ENCODE measurements at places on chromosomes 6 and 20.

DNA sequence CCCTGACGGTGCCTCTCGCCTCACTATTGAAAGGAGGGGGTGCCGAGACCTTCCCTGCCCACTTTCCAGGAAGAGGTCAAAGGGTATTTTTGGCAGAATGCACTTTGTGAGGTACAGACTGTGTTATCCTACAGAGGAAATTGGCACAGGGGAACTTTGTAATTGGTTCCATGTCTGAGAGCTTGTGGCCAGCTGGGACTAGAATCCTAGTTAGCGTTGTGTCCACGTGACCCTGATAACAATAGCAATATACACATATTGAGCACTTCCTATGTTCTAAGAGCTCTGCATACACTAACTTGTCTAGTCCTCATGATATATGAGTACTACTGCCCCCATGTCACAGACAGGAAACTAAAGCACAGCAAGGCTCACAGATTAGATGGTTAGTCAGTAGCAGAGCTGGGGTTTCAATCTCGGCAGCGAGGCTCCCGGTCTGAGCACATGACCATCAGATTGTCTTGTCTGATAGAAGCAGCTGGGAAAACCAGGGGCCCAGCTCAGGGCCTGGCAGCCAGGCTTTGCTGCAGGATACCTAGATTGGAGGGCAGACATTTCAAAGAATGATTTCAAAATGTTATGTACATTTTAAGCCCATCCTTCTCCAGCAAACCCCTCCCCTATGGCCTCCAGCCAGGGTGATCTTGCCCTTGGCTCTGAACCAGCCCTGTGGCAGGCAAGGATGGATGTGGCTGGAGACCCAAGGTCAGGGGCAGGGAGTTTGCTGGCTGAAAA lies 1.4 kb downstream of the MAPK13 start:
- no peak for DNase-seq

GRCh38 chr6:111838749-111839484 lies 34.3 kb downstream of the FYN start:
- DNase-seq = no peak

- DNase-seq = no peak
These were observed 5.3 kb upstream of the EPPIN start for GRCh38 chr20:45552456-45552855.

DNA sequence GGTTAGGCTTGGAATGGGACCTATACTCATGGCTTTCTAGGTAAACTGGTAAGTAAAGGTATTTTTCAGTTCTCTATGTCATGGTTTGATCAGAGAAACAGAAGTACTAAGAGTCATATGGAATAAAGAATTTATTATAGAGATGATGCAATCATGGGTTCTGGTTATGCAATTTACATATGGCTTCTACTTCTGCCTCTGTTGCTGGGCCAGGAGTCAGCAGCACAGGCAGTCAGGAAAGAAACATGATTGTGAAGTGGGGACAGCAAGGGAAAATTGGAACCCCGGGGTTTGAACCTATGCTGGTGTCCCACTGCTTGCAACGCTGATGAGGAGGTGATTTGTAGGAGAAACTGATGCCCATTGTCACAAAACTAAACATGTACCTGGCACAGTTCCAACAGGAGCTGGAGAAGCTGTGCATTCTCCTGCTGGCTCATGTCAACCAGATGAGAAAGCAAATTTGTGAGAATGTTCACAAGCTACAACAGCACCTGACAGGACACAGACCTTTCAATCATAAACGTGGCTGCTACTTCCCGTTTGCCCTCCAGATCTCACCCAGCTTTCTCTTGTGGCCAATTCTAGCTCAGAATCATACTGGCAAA lies 887.1 kb downstream of the TFAP2A start:
- no peak for DNase-seq

GRCh38 chr20:1334761-1335160 lies 5.8 kb upstream of the SDCBP2 start:
- no peak for DNase-seq

DNA sequence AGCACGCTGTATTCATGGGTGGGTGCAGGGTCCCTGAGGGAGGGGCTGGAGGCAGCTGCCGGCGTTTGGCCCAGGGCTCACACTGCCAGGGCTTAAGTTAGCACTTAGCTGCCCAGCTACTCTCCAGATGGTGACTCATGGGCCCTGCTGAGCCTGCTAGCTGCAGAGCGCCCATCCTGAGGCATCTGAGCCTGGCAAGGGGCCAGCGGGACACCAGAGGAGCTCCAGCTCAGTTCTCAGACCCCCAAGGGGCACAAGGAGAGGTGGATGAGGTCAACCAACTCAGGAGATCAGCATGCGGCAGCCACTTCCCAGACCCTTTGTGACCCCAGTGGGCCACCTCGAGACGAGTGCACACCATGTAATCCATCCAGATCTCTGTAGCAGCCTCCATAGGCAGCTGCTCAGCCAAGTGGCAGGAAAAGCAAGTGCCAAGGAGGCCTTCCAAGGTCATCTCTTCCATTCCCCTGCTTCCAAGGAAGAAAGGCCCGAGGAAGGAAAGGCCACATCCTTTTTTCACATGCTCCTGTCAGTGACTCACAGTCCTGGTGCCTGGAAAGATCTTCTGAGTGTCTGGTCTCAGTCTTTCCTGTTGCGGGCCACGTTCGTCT lies 35.3 kb downstream of the FOXP4 start:
- DNase-seq = no peak

- DNase-seq = no peak
These were observed 1004.9 kb upstream of the ADGRB3 start for GRCh38 chr6:67630146-67630545.

DNA sequence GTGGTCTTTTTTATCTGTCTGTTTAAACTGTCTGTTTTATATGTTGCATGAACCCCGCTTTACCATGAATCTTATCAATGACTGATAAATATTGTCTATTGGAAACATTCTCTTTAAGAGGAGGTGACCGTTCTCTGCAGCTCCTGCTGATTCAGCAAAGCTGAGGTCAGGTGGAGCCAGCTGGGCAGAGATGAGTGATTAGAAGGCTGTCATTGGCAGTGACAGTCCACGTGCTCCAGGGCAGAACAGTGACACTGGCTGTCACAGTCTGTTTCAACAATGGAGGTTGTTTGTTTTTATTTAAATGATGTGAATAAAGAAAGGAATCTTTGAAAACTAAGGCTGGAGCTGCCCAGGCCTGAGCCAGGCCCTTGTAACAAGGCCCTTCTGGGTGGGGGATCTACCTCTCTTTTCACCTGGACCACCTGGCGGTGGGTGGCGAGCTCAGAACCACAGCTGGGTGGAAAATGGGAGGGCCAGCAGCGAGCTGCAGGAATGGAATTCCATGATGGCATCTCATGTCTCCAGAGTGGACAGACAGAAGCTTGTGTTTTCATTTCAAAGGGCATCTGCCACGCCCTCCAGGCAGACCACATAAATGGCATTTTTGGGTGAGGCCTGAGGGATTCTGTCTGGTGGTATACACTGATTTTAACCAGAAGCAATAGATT lies 12.6 kb downstream of the SYNJ2 start:
- DNase-seq = no peak

GRCh38 chr20:62896526-62896925 lies 29.8 kb downstream of the DIDO1 start:
- peak; percentile 62 for DNase-seq

DNA sequence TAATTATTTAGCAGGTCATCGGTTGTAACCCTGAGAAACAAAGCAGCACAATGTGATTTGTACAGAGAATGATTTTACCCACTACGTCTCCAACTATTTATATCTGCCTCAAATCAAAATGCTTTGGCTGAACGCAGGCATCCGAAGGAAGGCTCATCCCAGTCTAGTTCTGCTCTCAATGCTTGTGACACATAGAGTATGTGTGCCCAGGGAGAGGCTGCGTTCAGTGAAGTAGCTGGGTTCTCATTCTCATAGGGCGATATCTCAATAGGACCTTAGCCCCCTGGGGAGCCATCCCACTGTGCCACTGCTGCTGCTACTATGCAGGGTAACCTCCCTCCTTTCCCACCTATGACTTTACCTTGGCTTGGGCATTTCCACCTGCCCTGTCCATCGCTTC lies 407 bp downstream of the GABRR2 start:
- no peak for DNase-seq

DNA sequence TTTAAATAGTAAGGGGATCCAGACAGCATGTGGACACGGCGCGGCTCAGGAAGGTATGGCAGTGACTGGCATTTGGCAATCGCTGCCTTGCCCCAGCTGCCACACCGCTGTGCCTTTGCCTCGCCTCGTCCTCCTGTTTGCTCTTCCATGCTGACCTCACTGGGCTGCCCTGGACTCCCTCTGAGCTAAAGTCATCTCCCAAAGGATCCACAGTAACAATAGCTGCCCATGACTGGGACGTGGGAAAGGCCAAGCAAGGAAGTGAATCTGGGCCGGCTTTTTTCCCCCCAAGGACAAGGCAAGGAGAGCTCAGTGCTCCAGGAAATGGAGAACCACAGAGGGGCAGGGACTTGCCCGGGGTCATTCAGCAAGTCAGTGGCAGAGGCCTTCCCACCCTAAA lies 48.1 kb downstream of the JPH2 start:
- no peak for DNase-seq

DNA sequence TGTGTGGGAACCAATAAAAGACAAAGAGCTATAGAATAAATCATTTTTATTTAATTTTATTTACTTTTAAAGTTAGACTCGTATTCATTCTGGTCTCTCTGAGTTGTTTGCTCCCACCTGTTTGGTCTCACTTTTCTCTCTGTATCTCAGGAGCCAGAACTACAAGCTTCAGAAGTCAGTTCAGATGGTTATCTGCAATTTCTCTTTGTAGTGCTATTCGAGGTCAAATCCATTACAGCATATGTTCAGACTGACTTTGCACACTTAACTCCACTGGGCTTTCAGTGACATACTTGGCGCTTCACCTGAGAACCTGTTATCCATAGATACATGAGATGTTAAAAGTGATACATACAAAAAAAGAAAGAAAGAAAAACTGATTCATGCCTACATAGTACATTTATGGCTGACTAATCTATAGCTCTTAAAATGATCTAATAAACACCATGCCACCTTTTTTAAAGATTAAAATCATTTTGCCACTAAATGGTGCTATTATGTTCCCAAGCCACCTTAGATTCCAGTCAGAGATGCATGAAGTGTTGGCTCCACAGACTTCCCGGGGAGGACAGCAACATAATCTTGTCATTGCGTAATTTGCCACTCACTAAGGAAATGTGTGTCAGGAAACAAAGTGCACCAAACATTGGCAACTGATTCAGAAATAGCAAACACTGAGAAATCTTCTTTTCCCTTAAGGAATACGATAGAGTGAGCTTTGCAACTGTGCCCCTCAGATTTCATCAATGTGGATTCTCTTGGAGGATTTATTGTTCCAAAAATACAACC lies 396.7 kb downstream of the HACE1 start:
- DNase-seq = no peak

DNA sequence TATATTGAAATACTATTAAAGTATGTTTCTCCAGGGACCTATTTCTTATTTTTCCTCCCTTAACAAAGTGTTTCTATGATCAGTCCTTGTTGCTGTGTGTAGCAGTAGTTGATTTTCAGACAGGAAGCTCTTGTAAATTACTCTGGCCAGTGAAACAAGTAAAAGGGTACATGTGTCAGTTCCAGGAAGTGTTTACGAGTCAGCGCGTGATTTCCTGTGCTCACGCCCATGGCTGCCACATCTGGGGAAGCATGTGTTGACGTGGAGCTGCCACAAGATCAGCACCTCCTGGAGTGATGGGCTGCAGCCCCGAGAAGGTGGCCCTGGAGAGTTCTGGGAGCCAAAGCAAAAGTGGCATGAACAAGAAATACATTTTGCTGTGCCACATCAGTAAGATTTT lies 38.6 kb upstream of the GGTLC1 start:
- no peak for DNase-seq

DNA sequence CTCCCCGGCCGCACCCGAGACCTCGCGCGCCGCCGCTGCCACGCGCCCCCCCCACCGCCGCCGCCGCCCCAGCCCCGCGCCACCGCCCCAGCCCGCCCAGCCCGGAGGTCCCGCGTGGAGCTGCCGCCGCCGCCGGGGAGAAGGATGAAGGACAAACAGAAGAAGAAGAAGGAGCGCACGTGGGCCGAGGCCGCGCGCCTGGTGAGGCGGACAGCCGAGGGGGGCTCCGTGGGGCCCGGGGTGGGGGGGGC lies 426 bp downstream of the ASXL1 start:
- no peak for DNase-seq

GRCh38 chr6:113458368-113459010 lies 398.7 kb upstream of the MARCKS start:
- no peak for DNase-seq

- no peak for DNase-seq
These were observed 811.2 kb downstream of the MAFB start for GRCh38 chr20:39877788-39878187.

GRCh38 chr6:88808381-88808780 lies 155.0 kb downstream of the RNGTT start:
- DNase-seq = no peak

- no peak for DNase-seq
These were observed 192.7 kb upstream of the TFAP2D start for GRCh38 chr6:50520326-50521266.

GRCh38 chr6:90599151-90599550 lies 12.3 kb upstream of the MAP3K7 start:
- DNase-seq = no peak

DNA sequence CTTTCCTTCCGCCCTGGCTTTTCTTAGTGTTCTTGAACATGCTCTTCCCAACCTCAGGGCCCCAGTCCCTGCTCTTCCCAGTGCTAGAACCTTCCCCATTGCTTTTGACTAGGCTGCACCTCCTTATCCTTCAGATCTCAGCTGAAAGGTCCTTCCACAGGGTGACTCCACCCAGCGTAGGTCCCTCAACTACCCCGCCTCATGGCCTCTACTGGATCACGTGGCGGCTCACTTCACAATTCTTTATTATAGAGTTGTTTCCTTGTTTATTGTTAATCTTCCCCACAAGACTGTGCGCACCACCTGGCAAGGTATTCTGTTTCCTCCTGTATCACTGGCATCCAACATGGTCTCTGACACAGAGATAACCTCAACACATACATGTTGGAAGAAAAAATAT lies 31.2 kb downstream of the TTLL9 start:
- no peak for DNase-seq

DNA sequence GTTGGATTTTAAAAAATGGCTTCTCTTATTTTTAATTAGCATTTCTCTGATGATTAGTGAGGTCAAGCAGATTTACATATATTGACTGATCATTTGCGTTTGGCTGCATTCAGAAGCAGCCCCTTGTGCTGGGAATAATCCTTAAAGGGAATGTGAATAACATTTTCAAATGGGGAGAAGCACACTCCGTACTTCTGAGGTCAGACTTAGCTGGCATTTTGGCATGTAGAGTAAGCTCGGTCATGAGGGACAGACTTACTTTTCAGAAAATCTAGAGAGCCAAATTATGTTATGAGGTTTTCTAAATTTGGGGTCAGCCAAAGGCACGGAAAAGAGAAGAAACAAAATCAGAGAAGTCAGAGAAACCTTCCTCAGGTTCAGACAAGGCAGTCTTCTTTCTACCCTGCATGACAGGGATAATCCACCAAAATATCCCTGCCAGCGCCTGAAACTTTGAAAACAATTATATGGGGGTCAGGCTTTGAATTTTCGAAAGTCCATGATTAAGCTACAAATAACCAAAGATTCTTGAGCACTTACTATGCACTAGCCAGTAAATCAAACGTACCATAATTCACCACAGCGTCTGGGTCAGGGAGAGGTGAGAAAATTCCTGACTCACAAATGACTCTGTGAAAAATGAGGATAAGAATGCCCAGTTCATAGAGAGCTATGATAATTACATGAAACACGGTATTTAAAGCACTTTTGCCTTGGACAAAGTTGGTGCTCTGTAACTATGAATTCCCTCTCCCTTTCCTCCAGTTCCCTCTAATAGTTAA lies 44.9 kb downstream of the ADAT2 start:
- no peak for DNase-seq

Measured in cerebellar cortex (tissue), 1 donor.